Dermis blood vessel endothelial cell (primary cell): ENCODE measurements at places on chromosomes 12 and 14. TPM values are rescaled to one million over a fixed set of nuclear protein-coding genes. Genes with fewer than 3 reads are reported as not detected.

PTPRQ gene
- under 0.01 TPM in 1 of 2 replicates, not detected in the other for total RNA-seq

RTL1 gene
- not detected in 2 replicates for total RNA-seq

FLVCR2 gene
- total RNA-seq = 10.6 and 15.8 TPM in 2 replicates

AQP2 gene
- not detected in 2 replicates for total RNA-seq

DNA sequence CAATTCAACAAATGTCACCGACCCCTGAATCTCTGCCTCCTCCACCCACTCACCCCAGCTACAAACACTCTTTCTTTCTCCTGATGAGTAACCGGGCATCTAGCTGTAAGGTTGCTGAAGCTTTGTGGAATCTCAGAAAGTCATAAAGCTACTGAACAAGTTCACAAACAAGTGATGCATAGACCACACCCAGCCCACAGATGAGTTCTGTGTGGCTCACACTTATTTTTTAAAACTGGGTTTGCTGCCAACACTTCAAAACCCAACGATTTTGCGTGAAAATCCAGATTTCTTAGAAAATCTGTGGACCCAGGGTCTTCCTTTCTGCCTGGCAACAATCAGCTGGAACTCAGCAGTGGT, 96.1 kb downstream of the APAF1 start:
- DNase-seq = no peak

DNA sequence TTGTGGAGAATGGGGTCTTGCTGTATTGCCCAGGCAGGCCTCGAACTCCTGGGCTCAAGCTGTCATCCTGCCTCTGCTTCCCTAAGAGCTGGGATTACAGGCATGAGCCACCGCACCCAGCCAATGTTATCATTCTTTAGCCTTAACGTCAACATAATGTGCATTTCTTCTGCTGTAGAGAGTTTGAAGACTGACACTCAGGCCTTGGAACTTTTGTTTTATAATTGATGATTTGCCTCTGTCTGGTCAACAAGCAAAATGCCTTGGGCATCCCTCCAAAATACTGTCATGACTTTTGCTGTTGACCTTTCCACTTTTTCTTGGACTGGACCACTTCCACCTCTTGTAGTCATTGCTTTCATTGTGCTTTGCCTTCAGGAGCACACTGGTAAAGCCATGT, 29.0 kb downstream of the FAM234B start:
- no peak for DNase-seq

DNA sequence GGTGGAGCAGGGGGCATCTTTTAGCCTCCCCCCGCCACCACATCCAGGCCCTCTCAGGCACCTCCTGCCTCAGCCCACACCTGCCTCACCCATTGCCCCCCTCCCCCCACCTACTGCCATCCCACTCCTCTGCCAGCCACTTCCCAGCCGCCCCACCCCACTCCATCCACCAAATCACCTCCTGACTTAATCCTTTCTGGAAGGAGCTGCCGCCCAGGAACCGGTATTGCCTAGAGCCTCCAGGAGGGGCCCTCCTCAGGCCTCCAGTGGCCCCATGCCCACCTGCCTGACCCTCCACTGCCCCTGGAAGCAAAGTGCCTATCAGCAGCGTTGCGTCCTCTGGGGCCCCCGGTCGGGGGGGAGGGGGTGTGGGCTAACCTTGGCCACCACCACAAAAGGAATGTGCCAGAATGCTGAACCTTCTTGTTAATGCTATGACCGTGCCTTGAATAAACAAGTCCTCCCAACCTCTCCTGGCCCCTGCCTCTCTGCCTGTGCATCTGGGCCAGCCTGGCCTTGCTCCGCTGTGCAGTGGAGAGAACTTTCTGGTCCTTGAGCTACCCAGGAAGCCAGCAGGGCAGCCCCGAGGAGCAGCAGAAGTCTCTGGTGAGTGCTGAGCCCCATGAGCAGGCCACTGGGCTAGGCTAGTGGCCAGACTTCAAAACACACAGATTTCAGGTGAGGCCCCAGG, 11.8 kb downstream of the NGB start:
- DNase-seq = no peak

- no peak for DNase-seq
Observed at GRCh38 chr14:95274279-95274678, 45.4 kb downstream of the CLMN start.

DNA sequence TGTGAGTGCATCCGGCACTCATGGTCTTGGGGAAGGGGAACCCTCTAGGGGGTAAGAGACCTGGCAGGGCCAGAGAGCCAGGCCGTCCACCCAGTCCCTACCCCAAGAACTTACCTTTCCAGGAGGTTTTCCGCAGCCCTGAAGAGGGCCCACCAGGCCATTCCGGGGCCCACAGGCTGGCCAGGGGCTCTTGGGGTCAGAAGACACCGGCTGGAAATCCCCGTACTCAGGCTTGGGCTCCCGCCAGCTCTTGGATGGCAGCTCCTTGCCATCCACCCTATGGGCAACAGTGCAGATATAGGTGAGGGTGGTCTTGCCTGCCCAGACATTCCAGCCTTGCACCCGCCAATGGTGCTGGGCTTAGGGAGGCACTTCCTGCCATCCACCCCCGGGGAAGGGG, 34.6 kb downstream of the NCKAP5L start:
- DNase-seq = no peak

DNA sequence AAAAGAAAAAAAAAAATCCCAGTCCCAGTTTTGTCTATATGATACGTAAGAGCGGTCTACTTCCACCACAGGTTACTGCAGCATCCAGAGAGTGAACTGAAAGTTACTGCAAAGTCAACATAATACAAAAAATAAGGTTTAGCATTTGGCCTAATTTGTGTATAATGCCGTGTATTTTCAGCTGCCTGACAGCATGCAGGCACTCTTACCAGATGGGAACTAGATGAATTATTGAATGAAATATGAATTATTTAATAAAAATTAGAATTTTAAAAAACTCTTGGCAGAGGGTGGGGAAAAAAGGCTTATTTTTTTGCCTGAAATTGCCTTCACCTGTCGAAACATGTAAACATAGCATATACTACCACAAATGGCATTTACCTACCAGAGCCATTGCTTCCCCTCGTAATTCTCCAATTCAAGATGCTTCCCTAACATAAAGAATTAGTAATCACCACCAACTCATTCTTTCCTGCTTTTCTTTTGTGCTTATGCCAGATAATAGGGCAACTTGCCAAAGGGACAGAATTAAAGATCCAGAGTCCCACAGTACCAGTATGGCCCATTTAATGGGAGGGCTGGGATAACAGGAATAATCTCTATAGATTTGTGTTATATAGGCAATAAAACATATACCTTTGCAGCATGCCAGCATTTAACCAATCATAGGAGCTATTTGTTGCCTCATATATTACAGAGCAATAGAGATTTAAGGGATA, 31.1 kb downstream of the ATF7 start:
- DNase-seq = peak; percentile 75

GRCh38 chr14:95218006-95218405, 60.7 kb upstream of the DICER1 start:
- no peak for DNase-seq

DNA sequence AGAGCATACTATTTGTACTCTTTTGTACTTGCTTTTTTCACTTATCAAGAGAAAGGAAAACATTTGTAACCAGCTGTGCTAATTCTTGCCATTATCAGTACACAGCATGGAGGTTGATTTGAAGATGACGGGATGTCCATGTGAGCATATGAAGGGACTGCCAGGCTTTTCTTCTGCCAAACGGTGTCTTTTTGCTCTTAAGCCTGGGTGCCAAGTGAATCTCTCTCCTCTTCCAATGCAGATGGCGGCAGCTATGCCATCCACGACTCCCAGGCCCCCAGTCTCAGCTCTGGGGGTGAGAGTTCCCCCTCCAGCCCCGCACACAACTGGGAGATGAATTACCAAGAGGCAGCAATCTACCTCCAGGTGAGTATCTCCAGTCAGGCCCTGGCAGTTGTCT, 38.9 kb downstream of the TPCN1 start:
- no peak for DNase-seq

- peak; percentile 26 for DNase-seq
Observed at GRCh38 chr12:112716099-112717093, 75.2 kb upstream of the RPH3A start.

DNA sequence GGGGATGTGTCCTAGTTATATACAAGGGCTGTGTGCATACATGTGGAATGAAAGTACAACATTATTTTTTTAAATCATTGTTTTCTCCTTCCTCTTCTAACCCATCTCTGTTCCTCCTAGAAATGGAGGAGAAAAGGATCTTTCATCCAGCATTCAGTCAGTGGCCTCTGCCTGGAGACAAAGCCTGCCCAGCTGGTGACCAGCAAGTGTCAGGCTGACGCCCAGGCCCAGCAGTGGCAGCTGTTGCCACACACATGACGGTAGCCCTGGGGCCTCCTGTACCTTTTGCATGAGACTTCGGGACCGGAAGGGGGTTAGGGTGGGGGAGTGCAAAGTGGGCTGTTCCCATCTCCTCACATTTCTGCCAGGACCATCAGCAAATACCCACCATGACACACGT, 46.2 kb downstream of the ERH start:
- DNase-seq = no peak

DNA sequence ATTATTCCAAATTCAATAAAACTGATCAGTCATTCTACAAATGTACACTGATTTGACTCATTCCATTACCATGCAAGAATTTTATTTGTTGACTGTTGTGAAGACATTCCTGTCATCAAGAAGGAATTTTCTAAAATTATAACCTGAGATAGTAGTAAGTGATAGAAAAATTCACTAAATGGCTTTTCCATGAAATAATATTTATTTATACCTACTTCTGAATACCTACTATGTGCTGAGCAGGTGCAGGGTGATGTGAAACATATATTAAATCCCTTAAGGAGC, 841.7 kb downstream of the NRXN3 start:
- no peak for DNase-seq

- DNase-seq = no peak
Observed at GRCh38 chr12:123115409-123116121, 35.3 kb downstream of the PITPNM2 start.

DNA sequence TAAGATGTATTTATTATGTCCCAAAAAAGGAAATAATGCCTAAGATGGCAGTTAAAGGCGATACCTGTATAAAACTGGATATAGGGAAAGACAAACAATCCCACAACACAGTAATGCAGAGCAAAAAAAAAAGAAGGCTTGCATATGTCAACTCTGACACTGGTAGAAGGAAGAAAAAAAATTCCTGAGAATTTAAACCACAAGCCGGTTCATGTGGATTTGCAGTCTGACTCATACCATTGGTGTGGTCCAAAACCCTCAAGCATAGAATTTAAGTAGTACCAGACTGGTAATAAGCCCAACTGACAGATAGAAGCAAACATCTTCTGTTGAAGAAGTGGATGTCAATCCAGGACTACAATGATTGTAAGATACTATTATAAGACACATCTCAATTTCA, 7.2 kb downstream of the DNAI7 start:
- no peak for DNase-seq

- no peak for DNase-seq
Observed at GRCh38 chr14:93914278-93914677, 12.9 kb upstream of the FAM181A start.

GRCh38 chr12:94305130-94305957, 154.3 kb downstream of the CEP83 start:
- DNase-seq = no peak
